ENCODE measurements at places on chromosomes 6 and 20. TPM values are rescaled to one million over a fixed set of nuclear protein-coding genes. Genes with fewer than 3 reads are reported as not detected.

Gene KHDC1L
- not detected for total RNA-seq

GRCh38 chr6:165800337-165800736 lies 137.3 kb upstream of the PDE10A start:
- DNase-seq, result no peak

- no peak for DNase-seq
Measured at GRCh38 chr20:7330850-7331249, 563.4 kb downstream of the BMP2 start.

GRCh38 chr6:84657486-84657885 lies 106.9 kb downstream of the TBX18 start:
- DNase-seq, result no peak

- DNase-seq, result no peak
Measured at GRCh38 chr6:94559829-94560537, 1017.4 kb upstream of the MANEA start.

- DNase-seq, result no peak
Measured at GRCh38 chr6:36743538-36744303, 46.1 kb downstream of the RAB44 start.

- no peak for DNase-seq
Measured at GRCh38 chr6:34617231-34617630, 61.1 kb upstream of the SPDEF start.

GRCh38 chr20:64229507-64230061 lies 26.0 kb upstream of the PCMTD2 start:
- DNase-seq, result no peak

DNA sequence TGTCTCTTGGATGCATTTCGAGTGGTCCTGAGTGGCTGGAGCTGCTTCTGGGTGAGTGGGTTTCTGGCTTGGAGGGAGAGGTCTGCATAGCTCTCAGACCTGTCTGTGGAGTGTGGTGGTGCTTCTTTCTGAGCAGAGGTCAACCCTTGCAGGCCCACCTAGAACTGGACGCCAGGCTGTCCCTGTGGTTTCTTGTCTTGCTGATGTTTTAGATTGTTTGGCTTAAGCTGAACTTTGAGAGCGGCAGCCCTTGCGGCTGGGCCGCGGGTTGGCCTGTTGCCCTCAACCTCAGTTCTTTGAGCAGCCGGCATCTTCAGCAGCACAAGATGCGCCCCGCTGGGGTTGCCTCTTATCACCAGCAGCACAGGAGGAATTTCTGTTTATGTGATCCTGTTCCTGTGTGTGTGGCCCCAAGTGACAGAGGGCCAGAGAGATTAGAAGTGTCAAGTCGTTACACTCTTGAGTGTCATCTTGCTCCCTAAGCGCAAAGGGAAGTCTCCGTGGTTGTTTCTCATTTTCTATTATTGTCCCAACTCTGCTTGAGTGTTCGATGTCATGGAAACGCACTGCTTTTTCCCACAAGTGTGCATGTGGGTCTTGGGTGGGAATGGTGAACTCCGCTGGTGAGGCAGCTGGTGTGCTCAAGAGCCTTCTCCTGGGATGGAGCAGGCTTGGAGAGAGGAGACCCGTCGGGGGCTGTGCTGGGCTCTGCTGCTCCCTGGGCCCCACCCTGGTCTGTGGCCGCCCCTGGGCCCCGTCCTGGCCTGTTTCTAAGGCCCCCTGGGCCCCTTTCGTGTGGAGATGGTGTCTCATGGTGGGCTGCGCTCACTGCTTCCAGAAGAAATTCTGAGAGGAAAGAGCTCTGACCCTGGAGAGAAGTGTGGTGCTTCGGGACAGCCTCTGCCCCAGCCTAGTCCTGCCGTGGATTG lies 20.1 kb upstream of the SLC22A1 start:
- no peak for DNase-seq

GRCh38 chr6:113351173-113351834 lies 505.8 kb upstream of the MARCKS start:
- no peak for DNase-seq

DNA sequence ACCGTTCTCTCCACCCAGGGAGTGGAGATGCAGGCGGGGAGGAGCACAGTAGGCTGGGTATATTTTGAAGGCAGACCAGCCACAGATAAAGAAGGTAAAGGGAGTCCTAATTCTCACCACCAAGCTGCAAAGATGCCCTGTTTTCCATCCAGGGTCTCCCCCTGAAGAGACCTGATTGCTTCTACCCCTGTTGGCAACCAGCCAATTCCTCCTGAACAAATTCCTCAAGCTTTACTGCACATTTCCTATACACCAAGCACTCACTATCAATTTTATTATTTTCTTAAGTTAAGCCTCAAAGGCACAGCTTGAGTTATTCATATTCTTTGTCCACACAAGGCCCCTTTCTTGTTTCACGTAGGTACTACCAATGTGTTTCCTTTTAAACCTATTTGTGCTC lies 214.4 kb downstream of the EYA2 start:
- DNase-seq, result no peak

- no peak for DNase-seq
Measured at GRCh38 chr6:116030770-116031169, 29.9 kb downstream of the FRK start.

Gene TFAP2C
- total RNA-seq, result not detected

Gene POM121L2
- not detected for total RNA-seq

DNA sequence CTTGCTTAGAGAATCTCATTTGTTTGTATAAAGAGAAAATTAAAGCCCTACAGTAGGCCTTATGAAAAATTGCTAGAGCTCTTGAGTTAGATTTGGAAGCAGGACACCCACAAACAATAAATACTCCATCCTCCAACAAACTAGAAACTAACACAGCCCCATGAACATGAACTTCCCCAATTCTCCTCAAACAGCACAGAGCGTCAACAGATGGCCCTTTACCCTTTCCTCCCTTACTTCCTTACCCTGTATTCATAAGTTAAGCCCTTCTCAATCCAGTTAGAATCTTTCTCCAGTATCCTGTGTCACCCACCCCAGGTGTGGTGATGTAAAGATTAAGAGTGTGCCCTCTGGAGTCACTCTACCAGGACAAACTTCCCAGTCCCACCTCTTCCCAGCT lies 113.7 kb downstream of the UNC5CL start:
- no peak for DNase-seq

GRCh38 chr6:15170126-15170525 lies 75.7 kb upstream of the JARID2 start:
- DNase-seq, result no peak

GRCh38 chr6:24879351-24879750 lies 56.4 kb downstream of the RIPOR2 start:
- DNase-seq, result no peak

- DNase-seq, result no peak
Measured at GRCh38 chr20:39640147-39640546, 678.0 kb downstream of the DHX35 start.

Measured in activated naive CD8-positive, alpha-beta T cell treated with anti-CD3 and anti-CD28 coated beads for 36 hours (primary cell).